ENCODE measurements at places on chromosomes 4 and X. TPM values are rescaled to one million over a fixed set of nuclear protein-coding genes. Genes with fewer than 3 reads are reported as not detected.

- DNase-seq, result no peak
These were observed 96.8 kb upstream of the GRIA3 start for GRCh38 chrX:123087326-123087725.

The AKAP14 gene
- total RNA-seq, result not detected

DNA sequence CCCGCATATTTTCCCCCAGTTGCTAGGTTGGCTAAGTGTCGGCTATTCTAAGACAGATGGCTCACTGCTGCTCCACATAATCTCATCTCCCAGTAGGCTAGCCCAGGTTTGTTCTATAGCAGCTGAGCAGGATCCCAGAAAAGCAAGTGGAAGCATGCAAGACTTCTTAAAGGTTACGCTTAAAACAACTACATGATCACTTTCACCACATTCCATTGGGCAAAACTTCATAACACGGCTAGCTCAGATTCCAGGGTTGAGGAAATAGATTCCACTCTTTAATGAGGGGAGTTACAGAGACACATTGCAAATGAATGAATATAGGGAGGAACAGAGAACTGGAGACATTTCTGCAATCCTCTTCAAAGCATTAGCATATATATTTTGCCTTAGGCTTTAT lies 12.9 kb upstream of the RAB33B start:
- no peak for DNase-seq

GRCh38 chr4:17066972-17067371 lies 168.5 kb upstream of the LDB2 start:
- peak; percentile 45 for DNase-seq

The COQ2 gene
- 5.7 TPM for total RNA-seq

DNA sequence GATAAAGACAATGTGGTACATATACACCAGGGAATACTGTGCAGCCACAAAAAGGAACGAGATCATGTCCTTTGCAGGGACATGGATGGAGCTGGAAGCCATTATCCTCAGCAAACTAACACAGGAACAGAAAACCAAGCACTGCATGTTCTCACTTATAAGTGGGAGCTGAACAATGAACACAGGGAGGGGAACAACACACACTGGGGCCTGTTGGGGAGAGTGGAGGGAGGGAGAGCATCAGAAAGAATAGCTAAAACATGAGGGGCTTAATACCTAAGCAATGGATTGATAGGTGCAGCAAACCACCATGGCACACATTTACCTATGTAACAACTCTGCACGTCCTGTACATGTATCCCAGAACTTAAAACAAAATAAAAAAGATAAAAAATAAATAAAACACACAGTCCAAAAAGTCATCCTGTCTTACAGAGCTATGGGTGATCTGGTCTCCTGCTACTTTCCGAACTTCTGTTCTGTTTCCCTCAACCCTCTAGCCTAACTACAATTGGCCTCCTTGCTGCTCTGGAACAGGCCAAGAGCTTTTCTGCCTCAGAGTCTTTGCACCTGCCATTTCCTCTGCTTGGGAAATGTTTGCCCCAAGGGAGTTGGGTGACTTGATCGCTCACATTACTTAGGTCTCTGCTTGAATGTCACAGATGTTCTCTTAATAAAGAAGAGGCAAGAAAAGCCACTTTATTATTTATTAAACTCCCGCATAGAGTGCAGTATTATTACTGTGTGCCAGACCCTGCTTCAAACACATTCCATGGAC lies 1.1 kb upstream of the CD38 start:
- no peak for DNase-seq

GRCh38 chrX:110046001-110046400 lies 43.1 kb downstream of the TMEM164 start:
- DNase-seq, result no peak

DNA sequence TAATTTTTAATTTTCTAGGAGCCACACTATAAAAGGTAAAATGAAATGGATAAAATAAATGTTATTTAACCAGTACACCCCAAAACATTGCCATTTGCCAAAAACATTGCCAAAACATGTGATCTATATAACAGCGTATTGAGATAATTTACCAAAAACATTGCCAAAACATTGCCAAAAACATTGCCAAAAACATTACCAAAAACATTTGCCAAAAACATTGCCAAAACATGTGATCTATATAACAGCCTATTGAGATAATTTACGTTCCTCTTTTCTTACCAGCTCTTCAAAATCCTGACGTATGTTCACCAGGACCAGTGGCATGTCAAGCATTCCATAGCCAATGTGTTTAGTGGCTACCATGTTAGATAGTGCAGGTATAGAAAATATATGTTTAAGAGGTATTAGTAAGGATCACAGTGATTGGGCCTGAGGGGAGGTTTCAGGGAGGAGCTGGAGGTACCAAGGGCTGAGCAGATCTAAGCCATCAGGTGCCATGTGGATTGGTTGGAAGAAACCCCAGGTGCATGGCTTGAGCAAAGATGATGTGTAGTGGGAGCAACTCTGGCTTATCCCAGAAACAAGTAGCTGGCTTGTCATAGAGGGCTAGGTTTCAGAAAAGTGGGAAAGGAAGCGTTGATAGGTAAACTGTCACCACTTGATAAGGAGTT lies 42.6 kb downstream of the RAPGEF2 start:
- no peak for DNase-seq

The BANK1 gene
- total RNA-seq, result 0.83 TPM

GRCh38 chrX:1481636-1482529 lies 29.2 kb upstream of the ASMTL start:
- peak; percentile 93 for DNase-seq

GRCh38 chr4:57943682-57944081 lies 833.5 kb upstream of the IGFBP7 start:
- DNase-seq, result no peak

DNA sequence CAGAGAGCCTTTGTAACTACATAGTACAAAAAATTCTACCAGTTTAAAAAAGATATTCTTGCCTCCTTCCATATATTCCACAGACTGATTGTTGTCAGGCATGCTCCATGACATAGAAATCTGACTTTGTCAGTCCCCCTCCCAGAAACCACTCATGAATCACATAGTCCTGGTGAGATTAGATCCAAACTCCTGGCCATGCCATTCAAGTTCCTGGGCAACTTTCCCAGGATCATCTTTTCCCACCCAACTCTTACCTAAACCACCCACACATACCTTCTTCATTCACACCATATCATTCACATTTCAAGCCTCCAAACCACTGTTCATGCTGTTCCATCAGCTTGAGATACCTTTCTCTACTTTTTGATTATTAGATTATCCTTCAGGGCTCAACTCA lies 46.4 kb downstream of the SLC16A2 start:
- no peak for DNase-seq

DNA sequence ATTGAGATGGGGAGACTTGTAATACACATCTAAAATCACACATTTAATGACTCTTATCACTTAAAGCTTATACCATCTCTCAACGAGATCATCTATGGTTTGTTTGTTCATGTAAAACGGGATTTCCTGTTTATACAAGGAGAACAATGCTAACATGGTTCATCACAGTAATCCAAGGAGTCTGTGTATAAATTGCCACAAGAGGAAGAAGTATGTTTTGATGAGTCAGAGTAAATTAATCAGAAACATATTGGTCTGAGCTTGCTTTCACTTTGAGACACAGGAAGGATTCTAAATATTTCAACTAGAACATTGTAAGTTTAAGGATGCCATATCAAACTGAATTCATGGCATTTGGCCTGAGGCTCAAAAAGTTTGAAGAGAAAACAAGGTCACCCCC lies 594.1 kb downstream of the GLUD2 start:
- no peak for DNase-seq

The SLC26A1 gene
- total RNA-seq, result 0.06 TPM

- DNase-seq, result no peak
These were observed 376.7 kb downstream of the GPM6A start for GRCh38 chr4:175435381-175435783.

The PRDM8 gene
- 63.5 TPM for total RNA-seq

DNA sequence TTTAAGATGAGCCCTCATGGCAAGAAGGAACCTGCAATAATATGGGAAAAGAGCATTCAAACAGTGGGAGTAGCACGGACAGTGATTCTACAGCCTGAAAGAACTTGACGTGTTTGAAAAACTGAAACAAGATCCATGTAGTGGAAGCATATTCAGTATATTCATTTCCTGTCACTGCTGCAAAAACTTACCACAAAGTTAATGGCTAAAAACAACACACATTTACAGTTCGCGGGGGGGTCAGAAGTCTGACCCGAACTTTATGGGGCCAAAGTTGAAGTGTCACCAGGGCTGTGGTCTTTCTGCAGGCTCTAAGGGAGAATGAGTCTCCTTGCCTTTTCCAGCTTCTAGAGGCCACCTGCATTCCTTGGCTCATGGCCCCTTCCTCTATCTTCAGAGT lies 52.6 kb upstream of the ARX start:
- DNase-seq, result no peak

GRCh38 chr4:10259976-10260375 lies 143.4 kb upstream of the WDR1 start:
- no peak for DNase-seq

DNA sequence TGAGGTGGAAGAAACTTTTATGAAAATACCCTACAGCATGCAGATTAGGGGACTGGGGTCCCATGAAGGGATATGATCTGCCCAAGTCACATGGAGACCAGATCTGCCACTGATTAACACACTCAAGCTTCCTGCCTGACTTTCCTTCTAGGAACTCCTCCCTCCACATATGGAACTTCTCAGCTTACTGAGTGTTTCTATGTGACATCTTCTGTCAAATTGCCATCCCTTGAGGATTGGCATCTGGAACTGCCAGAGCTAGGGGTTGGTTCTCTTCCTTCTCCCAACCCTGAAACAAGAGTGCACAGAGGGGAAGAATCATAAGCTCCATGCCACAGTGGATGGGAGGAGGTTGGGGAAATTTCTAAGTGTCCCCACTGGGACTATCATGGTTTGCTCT lies 150.6 kb upstream of the MBNL3 start:
- no peak for DNase-seq
